ENCODE measurements at places on chromosomes 7 and 10.

- DNase-seq: no peak
Observed at GRCh38 chr10:107540981-107541380, 376.5 kb upstream of the SORCS1 start.

GRCh38 chr10:19987931-19988330 lies 171.7 kb downstream of the PLXDC2 start:
- DNase-seq: no peak

DNA sequence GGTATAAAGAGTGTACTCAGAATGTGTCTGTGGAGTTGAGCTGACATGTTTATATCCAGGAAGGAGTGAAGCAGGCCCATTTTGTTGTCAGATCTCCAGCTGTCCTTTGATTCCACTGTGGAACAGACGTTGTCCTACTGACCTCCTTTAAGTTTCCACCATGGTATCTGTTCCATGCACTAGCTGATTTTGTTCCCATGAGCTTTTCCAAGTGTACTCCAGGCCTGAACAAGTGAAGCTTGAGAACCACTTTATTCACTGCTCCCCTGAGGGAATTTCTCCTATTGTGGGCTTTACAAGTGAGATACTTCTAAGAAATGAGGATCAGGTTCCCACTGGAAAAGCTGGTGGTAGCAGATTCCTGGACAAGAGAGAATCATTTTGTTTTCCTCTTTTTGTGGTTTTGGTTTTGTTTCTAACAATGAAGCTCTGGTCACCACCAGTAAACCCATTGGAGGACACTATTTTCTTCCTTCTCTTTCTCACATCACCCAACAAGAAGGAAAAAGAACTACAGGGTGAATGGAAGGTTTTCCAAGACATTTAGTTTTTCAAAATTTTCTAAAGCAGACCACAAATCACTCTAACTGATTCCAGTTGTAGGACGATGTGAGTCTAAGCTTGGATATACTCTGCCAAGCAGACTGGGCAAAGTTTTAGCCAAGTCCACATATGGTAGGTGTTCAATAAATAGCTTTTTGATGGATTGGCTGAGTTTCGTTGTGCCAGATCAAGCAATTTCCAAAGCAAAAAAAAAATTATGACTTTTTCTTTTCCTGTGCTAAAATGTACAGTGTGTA lies 144.2 kb downstream of the JCAD start:
- DNase-seq: no peak

DNA sequence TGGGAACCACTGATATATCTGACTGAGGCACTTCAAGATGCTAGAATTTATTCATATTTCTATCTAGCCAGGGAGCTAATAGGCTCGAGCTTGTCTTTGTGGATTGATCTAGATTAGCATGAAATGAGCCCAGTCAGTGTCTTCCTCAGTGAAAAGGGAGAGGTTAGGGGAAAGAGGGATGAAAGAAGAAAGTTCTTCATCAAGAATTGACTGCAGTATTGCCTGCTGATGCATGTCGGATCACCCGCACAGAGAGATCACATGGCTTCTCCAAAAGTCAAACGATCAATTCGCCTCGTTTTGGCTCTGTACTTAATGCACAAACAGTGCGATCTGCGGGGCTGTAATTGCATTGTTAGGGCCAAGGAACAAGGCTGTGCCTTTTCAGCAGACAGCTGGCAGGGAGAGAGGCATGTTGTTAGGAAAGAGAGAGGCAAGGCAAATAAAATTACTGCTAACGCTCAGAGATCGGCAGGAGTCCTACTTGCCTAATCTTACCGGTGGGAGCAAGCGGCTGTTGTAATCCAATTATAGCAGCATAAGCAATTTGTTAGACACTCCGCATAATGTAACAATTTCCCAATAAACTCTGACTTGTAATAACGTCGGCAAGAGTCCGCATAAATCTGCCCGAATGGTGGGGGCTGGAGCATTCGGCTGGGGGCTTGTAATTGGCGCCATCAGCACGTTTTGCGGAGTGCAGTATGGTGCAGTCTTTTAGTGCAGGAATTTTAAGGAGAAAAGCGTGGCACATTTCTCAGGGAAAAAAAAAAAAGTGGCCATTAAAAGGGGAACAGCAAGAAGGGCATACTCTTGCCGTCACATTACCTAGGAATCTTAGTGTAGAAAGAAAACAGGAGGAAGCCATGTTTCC lies 102.1 kb downstream of the POLL start:
- no peak for DNase-seq

GRCh38 chr7:123993996-123994395 lies 38.9 kb downstream of the TMEM229A start:
- DNase-seq: no peak

DNA sequence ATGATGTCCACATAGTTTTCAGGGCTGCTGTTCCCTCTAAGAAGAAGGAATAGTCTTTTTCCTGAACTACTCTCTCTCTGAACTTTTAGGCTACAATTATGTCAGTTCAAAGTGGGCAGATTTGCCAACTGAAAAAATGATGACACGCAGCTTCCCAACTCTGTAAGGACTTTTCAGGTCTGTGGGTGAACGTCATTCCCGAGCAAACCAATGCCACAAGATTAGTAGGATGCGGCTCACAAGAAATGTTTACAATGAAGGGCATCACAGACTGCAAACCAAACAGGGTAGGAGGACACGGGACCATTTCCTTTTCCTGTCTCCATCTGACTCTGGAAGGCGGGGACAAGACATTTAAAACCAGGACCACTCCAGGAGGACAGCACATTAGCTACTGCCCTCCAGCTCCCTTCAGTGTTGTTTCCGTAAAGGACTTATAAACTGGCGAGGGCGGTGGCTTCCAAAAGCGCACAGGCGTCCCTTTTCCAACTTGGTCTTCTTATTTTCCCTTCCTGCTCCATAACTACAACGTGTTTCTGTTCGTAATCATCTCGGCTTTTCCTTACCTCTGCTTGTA lies 539 bp upstream of the MKLN1 start:
- no peak for DNase-seq

GRCh38 chr10:114304571-114305421 lies 65.7 kb downstream of the VWA2 start:
- DNase-seq: peak; percentile 28

- DNase-seq: no peak
Observed at GRCh38 chr10:91140995-91141549, 79.4 kb upstream of the PCGF5 start.

DNA sequence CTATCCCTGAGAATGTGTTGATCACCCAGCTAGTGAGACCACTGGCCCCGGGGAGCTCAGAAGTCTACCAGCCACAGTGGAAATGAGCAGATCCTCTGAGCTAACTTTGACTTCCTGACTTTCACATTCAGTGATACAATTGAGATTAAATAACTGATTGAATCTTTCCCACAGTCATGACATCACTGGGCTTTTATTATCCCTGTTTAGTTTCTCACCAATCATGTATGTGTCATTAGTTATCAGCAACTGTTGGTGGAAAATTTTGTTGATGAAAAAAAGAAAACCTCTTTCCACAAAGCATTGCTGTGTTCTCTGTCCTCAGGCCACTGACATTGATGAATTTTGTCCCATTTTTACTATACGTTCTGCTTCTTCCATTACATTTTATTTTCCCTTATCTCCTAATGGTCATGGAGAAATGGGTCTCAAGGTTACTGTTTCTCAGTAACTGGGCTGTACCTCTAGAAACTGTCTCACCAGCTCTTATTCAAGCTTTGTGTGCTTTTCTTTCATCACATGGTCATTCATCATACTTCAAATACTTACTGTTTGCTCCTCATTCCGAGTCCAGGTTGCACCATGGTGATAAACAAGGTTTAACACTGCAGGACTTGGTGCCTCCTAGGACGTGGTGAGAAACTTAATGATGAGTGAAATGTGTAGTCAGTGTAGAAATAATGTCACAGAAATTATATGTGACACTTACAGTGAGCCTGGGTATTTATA lies 304.7 kb downstream of the CDK14 start:
- DNase-seq: no peak

- no peak for DNase-seq
Observed at GRCh38 chr10:86533328-86533727, 11.7 kb upstream of the WAPL start.

- DNase-seq: no peak
Observed at GRCh38 chr7:128017862-128018845, 13.1 kb downstream of the LRRC4 start.

DNA sequence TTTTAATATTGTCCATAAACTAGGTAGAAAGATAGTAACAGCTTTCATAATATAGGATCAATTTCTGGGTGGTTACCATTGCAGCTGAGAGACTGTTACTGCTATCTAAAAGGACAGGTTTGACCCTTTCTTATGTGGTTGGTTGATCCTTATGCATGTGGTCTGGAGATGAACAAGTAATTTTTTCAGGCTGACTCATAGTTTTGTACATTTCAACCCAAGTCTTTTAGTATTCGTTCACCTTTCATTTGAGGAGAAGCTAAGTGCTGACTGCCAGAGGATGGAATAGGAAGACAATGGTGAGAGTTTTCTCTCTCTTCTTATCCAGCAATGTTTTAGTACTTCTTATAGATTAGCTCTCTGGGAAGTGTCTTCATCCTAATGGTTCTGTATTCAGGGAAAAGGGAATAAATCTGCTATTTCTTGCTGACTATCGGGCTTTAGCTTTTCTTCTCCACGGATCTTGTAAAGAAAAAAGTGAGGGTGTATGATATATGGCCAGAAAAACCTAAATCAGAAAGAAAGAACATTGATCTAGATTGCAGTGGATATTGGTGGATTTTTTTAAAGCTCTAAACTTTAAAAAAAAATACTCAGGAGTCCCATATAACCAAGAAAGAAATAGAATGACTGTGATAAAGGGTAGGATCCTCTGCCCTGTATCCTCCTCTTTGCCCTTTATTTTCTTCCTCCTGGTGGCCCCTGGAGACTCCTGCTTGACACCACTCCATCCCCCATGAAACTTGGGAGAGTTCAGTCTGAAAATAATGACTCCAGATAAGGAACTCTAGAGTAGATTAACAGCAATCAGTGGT lies 88.0 kb downstream of the CPED1 start:
- no peak for DNase-seq

DNA sequence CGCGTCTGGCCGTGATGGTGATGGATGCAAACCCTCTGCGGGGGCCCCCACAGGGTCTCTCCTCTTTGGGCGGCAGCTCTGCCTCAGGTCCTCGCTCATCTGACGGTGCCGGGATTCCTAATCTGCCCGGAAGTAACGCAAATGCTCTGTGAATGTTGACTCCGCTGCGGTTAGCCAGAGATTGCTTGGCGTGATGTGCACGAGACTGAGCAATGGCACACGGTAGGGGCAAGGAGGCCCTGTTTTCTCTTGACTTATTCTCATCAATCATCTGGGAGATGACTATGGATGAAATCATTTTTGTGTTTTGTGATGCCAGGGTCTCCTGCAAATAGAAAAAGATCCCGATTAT lies 116.5 kb upstream of the ADAM12 start:
- no peak for DNase-seq

- DNase-seq: no peak
Observed at GRCh38 chr7:64653721-64654401, 12.1 kb upstream of the ZNF107 start.

- no peak for DNase-seq
Observed at GRCh38 chr7:47299496-47299895, 282.4 kb downstream of the TNS3 start.

DNA sequence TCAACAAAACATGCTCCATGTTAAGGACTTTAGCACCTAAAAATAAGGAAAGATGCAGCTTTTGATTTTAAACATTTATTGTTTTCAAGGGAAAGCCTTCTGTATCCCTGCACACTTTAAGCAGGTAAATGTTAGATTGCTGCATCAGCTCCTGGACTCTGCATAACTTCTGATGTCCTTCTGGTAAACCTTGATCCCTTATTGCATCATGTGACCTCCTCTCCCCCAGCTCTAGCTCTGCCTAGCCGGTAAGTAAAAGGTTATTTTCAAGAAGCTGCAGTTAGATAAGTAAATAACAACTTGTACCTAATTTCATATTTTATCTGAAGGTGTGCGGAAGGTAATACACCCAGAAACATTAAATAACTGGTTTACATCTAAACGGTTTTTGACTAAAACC lies 37.5 kb downstream of the PDK4 start:
- no peak for DNase-seq

DNA sequence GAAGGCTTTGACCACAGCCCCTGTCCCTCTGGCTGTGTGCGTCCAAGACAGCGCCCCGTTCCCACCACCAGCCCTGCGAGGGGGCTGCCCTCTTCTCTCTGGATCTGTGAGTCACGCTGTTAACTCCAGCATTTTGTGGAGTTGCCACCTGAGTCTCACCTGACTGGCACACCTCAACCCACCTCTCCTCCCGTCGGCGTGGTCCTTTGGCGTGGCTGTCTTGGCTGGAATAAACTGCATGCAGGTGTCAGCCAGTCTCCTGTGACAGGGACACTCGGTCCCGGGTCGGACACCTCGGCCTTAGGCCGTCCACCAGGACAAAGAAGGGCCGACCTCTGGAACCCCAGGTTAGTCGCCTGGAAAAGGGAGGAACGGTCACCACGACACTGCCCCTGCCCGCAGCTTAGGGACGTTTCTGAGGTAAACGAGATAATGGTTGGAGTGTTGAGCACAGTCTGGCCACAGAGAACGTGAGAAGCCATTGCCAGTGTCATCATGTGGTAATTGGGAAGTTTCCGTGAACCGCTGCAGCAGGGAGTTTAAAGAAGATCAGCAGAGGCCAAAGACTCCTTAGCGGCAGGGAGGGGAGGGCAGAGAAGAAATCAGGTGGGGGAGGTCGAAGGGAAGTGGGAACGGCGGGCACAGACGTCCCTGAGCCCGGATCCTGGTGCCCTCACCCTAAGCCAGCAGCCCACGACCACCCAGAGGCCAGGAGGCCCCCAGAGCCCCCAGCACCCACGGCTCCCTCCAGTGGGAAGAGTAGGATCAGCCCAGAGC lies 73.6 kb upstream of the FAM20C start:
- no peak for DNase-seq

DNA sequence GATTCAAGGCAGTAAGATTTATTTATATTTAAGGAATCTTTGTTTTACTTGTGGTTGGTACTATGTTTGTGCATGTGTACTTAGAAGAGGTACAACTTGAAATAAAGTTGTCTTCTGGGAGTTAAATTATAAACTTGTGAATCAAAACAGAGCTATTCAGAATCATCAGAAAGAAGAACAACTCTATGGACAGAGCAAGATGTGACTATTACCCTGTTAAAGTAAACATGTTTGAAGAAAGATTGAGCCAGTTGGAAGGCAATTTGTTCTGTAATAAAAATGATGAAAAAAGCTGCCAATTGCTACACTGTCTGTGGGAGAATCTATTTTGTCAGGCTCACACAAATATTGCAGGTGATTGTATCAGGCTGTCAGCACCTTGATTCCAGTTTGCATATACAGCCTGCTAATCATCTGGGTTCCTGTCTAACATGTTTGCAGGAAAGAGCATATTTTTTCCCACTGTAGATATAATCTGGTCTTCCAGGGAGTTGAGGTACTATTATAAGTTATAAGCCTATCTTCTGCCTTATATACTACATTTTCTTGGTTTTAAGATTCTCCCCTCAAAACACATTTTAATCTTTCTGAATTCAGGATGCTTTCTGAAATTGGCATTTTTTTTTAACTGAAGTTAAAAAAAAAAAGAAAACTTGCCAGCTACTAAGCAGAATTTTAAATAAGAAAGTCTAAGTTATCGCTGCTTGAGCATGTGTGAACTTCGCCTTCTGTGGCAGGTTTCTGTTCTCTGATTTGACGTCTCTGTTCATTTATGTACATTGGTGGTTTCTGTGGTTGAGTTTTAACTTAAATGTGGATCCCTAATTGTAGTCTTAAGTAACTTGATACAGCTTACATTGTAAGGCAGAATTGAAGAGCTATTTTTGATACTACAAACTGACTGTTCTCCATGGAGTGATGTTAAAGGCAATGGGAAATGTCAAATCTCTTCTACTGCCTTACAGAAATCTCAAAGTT lies 46.0 kb downstream of the ZNRF2 start:
- DNase-seq: no peak

GRCh38 chr10:47092376-47092775 lies 181.1 kb downstream of the PTPN20 start:
- DNase-seq: no peak

GRCh38 chr7:30074422-30075030 lies 46.3 kb downstream of the PLEKHA8 start:
- DNase-seq: no peak
